ENCODE measurements at places on chromosomes 3 and 15. TPM values are rescaled to one million over a fixed set of nuclear protein-coding genes. Genes with fewer than 3 reads are reported as not detected.

TJP1 gene
- 25.9 TPM for total RNA-seq

- peak; percentile 99 for DNase-seq
- H3K27ac ChIP-seq, result peak overlapping the region; percentile 98
- peaks cover 80% of the 10 kb centered on the region for H3K4me1 ChIP-seq
Measured at GRCh38 chr15:60379525-60380274, 18.1 kb downstream of the ANXA2 start.

DNA sequence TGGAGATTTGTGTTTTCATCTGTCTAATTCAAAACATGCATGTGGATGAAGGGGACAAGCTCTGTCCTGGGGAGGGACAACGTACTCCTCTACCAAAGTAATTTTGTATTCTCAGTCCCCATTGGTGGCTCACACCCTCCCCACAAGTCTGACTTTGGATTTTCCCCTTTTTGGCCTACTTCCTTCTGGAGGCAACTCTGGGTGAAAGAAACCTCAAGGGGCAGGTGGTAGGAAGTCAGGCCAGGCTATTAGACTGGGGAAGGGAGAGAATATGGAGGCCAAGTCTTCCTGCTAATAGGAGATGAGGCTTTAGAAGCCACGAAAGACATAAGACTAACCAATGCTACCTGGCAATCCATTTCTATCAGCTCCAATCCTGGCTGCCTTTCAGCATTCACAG is 124.9 kb upstream of the RASGRP1 start:
- no peaks in the 10 kb centered on the region for H3K36me3 ChIP-seq
- DNase-seq, result no peak
- no peak overlapping the region for H3K27ac ChIP-seq
- no peaks in the 10 kb centered on the region for H3K4me1 ChIP-seq
- H3K27me3 ChIP-seq, result no peaks in the 10 kb centered on the region

DNA sequence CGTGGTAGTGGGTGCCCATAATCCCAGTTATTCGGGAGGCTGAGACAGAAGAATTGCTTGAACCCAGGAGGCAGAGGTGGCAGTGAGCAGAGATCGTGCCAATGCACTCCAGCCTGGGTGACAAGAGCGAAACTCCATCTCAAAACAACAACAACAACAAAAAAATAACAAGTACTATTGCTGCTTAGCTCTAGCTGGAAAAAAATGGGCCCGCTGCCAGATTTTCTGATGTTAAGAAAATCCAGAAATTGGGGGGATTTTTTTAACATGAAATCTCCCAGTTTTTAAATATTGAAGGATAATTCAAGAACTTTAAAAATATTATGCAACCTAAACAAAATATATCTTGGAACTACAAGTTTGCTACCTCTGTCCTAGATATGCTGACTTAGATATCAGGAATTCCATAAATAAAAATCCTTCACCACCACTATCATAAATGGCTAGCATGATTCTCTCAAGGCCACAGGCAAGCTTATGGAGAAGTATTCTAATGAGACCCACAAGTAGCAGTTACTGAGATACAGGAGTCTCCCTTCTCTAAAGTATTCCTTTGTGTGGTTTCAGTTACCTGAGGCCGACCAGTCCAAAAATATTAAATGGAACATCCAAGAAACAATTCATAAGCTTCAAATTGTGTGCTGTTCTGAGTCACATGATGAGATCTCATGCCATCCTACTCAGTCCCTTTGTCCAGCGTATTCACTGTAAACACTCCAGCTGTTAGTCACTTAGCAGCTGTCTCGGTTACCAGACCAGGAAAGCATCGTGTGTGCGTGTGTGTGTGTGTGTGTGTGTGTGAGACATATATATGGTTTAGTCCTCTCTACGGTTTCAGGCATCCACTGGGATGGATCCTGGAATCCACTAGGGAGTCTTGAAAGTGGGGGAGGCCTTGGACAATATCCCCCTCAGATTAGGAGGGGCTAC is 277.2 kb downstream of the TBL1XR1 start:
- peaks cover 12% of the 10 kb centered on the region for H3K4me1 ChIP-seq
- DNase-seq, result peak; percentile 18
- no peak overlapping the region for H3K27ac ChIP-seq
- H3K4me3 ChIP-seq, result 0 out of 2 replicates have a peak overlapping the region, but pooled peaks have one; percentile 8
- no peaks in the 10 kb centered on the region for H3K27me3 ChIP-seq

- no peaks in the 10 kb centered on the region for H3K36me3 ChIP-seq
- H3K27me3 ChIP-seq, result no peaks in the 10 kb centered on the region
- no peak overlapping the region for H3K27ac ChIP-seq
- no peak for DNase-seq
Measured at GRCh38 chr3:106711650-106712049, 665.6 kb upstream of the CCDC54 start.

MED12L gene
- total RNA-seq, result 0.81 TPM

DNA sequence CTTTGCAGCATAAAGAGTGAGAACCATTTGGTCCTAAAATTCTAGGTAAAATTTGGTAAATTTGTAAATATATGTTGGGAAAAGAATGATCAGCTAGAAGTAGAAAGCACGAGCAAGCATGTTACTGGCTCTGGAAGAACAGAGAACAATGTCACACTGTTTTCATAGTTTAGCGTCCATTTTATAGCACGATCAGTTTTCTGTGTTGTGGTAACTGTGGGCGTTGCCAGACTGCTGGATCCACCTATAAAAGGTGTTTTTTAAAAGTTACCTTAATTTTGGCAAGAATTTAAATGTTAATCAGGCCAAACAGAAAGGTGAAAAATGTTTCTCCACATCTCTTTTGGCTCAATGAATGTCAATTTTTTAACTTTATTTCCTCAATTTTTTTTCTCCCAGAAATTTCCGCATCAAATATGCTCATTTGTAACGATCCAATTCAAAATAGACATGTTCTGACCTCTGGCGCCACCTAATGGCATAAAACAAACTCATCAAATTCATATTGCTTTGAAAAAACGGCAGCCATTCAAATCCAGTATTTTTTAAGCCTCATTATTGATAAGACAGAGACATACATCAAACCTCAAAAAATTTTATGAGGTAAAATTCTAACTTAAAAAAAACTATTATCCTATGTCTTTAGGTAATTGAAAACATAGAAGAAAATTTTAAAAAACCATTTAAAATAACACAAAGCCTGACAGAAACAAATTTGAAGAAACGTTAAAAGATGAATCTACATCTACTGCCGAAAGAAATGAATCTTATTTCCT is 5.5 kb upstream of the GP5 start:
- H3K4me3 ChIP-seq, result no peak overlapping the region
- H3K4me1 ChIP-seq, result peaks cover 16% of the 10 kb centered on the region
- no peaks in the 10 kb centered on the region for H3K27me3 ChIP-seq
- DNase-seq, result peak; percentile 52

GRCh38 chr3:8593021-8593827 is 51.4 kb downstream of the SSUH2 start:
- no peaks in the 10 kb centered on the region for H3K36me3 ChIP-seq
- H3K4me1 ChIP-seq, result peaks cover 3% of the 10 kb centered on the region
- peaks cover 7% of the 10 kb centered on the region for H3K27me3 ChIP-seq

MAPK6 gene
- total RNA-seq, result 188 TPM

DNA sequence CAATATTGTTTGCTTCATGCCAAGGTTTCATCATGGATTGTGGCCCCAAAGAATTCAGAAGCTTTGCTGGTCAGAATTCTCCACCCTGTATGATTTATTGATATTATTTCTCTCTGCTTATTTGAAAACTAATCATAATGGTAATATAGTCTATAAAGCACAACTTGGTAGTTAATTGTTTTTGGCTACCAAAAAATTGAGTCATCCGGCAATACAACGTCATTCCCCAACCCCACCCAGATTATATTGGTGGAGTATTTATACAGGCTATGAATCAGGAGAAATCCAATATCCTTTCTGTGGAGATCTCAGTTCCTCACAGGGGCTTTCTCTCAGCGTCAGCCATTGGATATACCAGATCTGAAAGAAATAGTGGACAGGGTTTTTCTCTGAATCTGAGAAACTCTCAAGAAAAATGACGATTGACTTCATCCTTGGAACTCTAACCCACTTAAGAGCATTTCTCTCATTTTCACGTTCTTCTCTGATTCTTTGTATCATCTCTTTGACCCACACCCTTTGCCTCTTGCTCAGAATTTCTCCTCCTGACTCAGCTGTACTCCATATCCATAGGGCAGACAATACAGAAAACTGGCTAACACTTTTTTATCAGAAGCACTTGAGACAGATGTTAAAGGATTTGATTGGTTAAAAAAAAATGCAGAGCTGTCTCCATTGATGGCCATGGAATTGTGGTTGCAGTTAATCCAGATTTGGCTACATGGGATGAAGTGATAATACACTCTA is 1055.8 kb upstream of the CADM2 start:
- H3K27me3 ChIP-seq, result no peaks in the 10 kb centered on the region
- H3K4me3 ChIP-seq, result no peak overlapping the region
- H3K4me1 ChIP-seq, result no peaks in the 10 kb centered on the region
- H3K27ac ChIP-seq, result no peak overlapping the region
- DNase-seq, result no peak
- H3K36me3 ChIP-seq, result no peaks in the 10 kb centered on the region

DNA sequence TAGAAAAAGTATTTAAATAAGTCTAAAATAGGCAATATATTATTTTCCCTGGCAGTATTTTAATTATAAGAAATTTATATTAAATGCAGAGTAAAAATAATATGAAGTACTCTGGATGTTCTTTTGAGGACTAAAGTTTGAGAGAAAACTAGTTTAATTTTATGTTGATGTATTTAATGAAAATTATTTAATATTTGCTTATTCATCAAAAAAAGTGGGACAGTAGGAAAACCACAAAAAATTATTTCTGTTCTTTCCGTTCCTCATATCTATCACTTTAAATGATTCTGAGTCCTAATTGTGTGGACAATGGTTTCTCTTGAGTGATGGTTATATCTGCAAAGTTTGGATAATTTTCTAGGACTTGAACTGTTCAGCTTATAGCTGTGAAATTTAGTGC is 147.2 kb upstream of the TNIK start:
- no peaks in the 10 kb centered on the region for H3K4me1 ChIP-seq
- H3K4me3 ChIP-seq, result no peak overlapping the region
- no peaks in the 10 kb centered on the region for H3K27me3 ChIP-seq
- peaks cover 17% of the 10 kb centered on the region for H3K36me3 ChIP-seq
- no peak for DNase-seq
- H3K27ac ChIP-seq, result no peak overlapping the region

- H3K36me3 ChIP-seq, result peaks cover 37% of the 10 kb centered on the region
- no peak overlapping the region for H3K4me3 ChIP-seq
- no peaks in the 10 kb centered on the region for H3K27me3 ChIP-seq
- H3K4me1 ChIP-seq, result 0 out of 2 replicates have a peak, but pooled peaks cover 6% of the 10 kb centered on the region
Measured at GRCh38 chr3:193614430-193614829, 21.4 kb downstream of the OPA1 start.

DNA sequence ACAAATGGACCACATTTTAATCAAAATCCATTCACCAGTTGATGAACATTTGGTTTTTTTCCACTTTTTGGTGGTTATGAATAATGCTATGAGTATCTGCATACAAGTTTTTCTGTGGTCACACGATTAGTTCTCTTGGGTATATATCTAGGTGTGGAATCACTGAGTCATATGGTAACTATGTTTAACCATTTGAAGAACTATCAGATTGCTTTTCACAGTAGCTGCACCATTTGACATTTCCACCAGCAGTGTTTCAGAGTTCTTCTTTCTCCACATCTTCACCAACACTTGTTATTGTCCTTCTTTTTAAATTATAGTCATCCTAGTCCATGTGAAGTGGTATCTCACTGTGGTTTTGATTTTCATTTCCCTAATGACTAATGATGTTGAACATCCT is 33.3 kb upstream of the ATG7 start:
- no peaks in the 10 kb centered on the region for H3K27me3 ChIP-seq
- H3K27ac ChIP-seq, result no peak overlapping the region
- H3K4me1 ChIP-seq, result no peaks in the 10 kb centered on the region
- H3K36me3 ChIP-seq, result no peaks in the 10 kb centered on the region
- DNase-seq, result no peak
- no peak overlapping the region for H3K4me3 ChIP-seq
